ENCODE measurements at places on chromosomes 5 and 9.
A peak's percentile ranks its signal among the peaks of the same experiment; 100 is the strongest.

- no peak for DNase-seq
Measured at GRCh38 chr5:121630402-121630801, 221.3 kb upstream of the FTMT start.

DNA sequence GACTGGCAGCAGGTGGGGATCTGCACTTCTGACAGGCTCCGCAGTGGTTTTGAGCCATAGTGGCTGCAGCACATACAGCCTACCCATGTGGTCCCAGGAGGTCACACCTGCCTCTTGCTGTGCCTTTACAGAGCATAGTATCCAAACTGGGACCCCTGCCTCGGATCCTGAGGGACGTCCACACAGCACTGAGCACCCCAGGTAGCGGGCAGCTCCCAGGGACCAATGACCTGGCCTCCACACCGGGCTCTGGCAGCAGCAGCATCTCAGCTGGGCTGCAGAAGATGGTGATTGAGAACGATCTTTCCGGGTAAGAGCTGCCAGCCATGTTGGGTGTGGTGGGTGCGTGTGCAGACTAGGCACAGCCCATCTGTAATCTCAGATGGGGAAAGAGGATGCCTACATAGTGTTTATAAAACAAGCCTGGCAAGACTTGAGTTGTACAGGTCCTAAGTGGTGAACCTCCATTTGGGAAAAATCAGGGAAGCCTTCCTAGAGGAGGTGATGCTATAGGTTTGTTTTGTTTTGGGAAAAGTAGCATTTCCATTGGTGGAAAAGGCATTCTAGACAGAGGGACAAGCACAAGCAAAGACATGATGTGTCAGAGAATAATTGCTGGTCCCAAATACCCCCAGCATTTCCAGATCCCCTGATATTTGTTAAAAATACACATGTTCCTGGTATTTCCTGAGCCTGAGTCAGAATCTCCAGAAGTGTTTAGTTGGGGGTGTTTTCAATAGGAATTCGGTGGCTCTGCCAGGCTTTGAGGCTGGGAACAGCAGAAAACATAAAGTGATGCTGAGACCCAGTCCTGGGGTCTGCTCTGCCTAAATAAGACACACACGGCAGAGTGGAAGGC lies 119.2 kb downstream of the DAB2IP start:
- DNase-seq = no peak

DNA sequence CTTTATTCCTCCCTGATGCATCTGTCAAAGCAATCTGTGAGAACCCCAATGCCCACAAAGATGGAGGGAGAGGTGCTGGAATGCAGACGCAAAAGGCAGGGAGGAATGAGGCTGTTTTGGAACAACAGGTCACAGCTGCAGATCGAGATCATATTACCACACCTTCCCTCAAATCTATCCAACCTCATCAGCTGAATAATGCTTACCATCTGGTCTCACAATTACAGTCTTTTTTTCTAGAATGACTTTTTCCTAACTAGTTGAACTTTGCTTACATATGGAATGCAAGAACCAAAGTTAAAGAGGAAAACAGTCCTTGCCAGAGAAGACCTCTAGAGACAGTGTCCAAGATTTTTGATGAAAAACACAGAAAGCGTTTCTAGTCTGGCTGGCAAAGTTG lies 158.1 kb downstream of the LPAR1 start:
- no peak for DNase-seq

GRCh38 chr5:149680810-149681221 lies 49.3 kb upstream of the PPARGC1B start:
- peak; percentile 8 for DNase-seq

DNA sequence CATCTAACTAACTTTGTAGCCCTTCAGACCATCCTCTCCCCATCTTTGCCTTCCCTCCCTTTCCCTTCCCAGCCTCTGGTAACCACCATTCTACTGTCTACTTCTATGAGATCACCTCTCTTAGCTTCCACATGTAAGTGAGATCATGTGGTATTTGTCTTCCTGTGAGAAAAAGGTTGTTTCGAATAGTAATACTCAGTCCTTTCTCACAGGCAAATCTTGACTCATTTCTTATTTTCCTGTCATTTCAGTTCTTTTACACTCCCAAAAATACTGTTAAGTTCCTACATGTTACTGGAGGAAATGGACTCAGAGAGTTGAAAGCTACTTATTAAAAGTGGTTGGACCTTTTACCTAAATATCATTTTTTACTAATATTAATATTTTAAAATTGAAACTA lies 82.1 kb downstream of the SLF1 start:
- no peak for DNase-seq

DNA sequence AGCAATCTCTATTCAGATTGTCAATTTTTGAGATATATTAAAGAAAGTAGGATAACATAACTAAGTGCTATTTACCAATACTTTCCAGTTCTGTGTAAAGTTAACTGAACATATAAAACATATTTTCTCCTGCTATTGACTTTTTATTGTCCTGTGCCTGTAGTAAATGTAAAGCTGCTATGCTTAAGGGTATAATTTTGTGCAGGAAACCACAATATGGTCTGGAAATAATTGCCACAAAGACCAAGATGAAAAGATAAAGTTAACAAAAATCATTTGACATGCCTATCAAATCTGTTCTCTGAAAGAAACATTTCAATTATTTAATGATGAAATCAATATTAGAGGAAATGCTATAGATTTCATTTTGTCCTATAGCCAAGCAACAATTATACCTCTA lies 121.3 kb downstream of the FGF10 start:
- no peak for DNase-seq

DNA sequence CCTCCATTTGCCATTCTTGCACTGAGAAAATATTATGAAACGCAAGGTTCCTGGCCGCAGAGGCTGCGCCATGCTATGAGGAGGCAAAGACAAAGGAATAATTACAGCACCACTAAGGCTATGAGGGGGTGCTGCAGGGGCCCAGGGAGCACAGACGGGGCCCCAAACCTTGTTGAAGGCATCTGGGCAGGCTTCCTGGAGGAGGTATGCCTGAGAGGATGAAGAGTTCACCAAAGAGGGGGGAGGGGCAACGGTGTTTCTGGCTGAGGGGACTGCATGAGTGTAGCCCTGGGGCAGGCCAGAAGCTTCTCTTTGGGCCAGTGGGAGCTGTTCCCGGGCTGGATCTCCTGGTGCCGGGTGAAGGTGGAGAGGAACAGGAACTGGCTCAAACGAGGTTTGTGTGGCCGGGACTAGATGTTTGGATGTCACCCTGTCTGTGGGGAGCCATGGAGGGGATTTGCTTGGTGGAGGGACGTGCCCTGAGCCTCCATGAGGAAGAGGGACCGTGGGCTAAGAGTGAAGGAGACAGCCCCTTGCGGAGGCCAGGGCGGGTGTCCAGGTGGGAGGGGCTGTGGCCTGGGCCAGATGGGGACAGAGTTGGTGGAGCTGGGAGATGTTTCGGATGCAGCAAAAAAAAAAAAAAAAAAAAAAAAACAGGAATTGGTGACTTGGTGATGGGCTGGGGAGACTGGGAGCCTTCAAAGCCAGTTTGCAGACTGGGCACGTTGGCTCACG lies 28.2 kb downstream of the PTGES start:
- DNase-seq = no peak

- no peak for DNase-seq
Measured at GRCh38 chr9:73269430-73270101, 117.9 kb downstream of the ANXA1 start.

DNA sequence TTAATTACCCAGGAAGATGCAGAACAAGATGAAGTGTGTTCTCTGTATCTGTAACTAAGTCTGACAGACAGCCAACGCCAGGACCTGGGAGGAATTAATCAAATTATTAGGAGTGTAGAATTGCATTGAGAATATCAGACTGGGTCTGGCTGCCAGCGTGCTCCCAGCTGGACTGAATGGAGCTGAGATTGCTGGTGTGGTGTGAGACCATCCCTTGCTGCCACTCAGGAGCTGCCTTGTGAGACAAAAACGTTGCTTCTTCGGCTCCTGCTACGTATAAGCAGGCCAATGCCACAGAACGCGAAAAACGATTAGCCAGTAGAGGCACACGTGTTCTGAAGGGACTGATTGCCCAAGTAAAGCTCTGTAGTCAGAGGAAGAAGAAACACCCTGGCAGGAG lies 66.8 kb downstream of the AMBP start:
- no peak for DNase-seq

DNA sequence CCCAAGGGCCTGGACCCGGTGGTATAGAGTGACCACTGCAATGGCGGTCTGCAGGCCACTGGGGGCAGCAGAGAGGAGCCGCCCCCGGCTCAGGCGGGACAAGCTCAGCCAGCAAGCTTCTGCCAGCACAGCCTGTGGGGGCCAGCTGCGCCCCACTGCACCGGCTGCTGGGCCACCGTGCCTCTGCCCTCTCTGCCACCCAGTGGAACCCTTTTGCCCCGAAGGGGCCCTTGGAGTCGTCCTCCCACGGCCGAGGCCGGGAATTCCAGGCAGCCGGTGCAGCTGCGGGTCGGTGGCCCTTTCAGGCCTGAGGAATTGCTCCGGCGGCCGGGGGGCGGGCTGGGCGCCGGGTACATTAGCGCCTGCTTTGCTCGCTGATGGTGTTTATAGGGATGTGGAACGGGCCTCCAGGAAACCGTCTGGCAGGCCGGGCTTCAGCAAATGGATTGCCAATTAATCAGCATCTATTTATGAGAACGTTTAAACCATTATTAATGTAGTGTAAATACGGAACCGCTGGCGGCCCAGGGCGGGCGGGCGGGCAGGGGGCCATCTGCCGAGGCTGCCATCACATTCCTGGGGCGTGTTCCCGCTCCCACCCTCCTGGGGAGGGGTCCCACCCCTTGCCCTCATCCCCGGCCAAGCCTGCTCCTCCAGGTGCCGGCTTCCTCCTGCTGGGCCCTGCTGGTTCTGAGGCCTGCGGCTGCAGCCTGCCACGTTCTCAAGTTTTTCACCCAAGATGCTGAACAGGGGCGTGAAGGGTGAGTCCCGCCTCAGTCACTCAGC lies 127.4 kb downstream of the BARX1 start:
- DNase-seq = peak; percentile 50

- no peak for DNase-seq
Measured at GRCh38 chr5:18605186-18605585, 970.9 kb downstream of the TAF11L14 start.

DNA sequence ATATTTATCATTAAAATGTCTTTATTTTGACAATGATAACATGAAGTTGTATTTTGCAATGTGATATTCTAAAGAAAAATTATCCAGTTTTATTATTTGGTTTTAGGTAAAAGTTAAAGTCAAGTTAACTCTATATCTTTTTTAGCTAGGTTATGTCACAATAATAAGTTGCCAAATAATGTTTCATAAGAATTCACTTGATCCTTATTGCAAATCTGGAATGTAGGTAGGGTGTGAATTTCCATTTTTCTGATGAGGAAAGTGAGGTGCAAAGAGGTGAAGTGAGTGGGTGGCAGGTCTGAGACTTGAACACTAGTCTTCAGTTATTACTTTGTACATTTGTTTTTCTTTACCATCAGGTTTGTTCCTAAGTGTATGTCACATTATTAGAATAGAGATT lies 21.5 kb downstream of the SPINK5 start:
- no peak for DNase-seq

GRCh38 chr9:93891549-93892310 lies 63.4 kb downstream of the BARX1 start:
- DNase-seq = no peak

DNA sequence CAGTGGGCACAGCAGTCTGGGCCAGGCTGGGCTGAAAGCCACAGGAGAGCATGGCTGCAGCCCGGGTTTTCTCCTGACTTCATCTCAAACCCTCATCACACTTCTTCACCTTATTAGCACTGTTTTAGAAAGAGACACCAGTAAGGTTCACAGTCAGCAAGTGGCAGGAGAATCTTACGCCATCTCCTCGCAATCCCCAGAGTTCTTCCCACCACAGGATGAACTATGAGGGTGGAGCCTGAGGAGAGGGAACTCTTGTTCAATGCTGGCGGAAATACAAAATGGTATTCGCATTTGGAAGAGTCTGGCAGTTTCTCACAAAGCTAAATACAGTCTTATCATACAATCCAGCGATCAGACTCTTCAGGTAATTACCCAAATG lies 14.7 kb downstream of the BICD2 start:
- no peak for DNase-seq

- no peak for DNase-seq
Measured at GRCh38 chr9:29322240-29322639, 1749.0 kb upstream of the C9orf72 start.

GRCh38 chr5:150340614-150341255 lies 16.8 kb upstream of the TCOF1 start:
- DNase-seq = no peak

Measured in thyroid gland (tissue), 4 donors.